B cell (primary cell): ENCODE measurements at places on chromosomes 5 and 9.
A peak's percentile ranks its signal among the peaks of the same experiment; 100 is the strongest.

GRCh38 chr9:85702191-85702590 is 39.6 kb downstream of the AGTPBP1 start:
- no peak for DNase-seq

DNA sequence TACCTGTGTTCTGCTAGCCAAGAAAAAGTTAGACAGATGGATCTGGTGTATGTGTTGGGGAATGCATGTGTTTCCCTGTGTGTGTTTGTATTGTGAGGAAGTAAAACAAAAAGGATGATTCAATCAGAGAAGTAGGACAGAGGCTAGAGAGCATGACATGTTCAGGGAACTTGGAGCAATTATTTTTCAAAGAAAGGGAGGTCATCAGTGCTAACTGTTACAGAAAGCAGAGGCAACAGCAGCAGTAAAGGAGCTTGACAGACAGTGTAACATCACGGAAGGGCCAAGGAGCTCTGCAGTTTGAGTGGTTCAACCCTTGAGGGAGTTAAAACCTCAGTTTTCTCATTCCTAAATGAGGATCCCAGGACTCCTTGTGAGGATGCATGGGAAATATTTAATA is 13.2 kb downstream of the SPINK1 start:
- DNase-seq, result no peak

GRCh38 chr5:154202379-154203260 is 12.1 kb downstream of the GALNT10 start:
- DNase-seq, result peak; percentile 47

GRCh38 chr5:91077623-91078022 is 305.5 kb downstream of the ARRDC3 start:
- DNase-seq, result no peak
